ENCODE measurements at places on chromosomes 6 and 20.

DNA sequence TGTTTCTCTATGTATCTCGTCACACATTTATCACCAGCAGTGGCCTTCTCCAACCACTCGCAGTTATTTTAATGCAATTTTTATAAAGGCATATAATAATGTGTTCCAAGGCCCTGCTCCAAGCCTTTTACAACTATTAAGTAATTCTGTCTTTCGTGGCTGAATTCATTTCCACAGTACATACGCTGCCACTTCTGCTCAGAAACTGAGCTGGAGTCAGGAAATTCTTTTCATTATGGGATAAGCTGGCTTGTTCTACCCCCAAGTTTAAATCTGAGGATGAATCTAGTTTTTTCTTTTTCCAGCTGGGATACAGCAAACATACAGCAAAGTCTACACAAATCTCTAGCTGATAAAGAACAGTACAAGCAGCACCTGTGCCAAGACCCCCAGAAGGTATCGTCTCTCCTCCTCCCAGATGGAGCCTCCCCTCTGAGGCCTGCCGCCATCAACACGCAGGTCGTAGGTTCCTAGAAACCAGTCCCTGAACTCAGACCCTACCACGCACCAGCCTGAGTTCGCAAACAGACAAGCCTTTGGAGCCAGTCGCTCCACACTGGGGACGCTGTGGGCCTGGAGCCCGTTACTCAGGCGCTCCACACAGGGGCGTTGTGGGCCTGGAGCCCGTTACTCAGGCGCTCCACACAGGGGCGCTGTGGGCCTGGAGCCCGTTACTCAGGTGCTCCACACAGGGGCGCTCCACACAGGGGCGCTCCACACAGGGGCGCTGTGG lies 263.5 kb downstream of the THBS2 start:
- no peak for DNase-seq

- no peak for DNase-seq
These were observed 22.5 kb downstream of the SUMO4 start for GRCh38 chr6:149422581-149422980.

DNA sequence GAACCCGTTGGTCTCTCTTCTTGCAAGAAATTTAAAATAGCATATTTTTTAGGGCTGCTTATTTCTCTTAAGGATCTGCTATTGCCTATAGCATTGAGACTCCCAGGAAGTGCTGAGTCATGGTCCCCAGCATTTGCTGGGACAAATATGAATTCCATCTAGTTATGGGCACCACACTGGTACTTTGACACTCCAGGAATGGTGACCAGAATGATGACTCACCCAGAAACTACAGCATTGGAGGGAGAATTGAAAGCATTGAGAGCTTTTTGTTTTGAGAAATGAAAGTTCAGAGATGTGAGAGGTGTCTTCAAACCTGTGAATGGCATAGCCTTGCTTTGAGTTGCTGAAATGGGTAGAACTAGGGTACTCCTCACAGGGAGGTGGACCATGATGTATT lies 699.7 kb downstream of the DHX35 start:
- no peak for DNase-seq

GRCh38 chr6:158457131-158457530 lies 102.8 kb upstream of the TMEM181 start:
- no peak for DNase-seq

GRCh38 chr20:54665812-54666211 lies 190.4 kb downstream of the DOK5 start:
- no peak for DNase-seq

GRCh38 chr20:1773816-1774215 lies 116.2 kb upstream of the SIRPG start:
- no peak for DNase-seq

DNA sequence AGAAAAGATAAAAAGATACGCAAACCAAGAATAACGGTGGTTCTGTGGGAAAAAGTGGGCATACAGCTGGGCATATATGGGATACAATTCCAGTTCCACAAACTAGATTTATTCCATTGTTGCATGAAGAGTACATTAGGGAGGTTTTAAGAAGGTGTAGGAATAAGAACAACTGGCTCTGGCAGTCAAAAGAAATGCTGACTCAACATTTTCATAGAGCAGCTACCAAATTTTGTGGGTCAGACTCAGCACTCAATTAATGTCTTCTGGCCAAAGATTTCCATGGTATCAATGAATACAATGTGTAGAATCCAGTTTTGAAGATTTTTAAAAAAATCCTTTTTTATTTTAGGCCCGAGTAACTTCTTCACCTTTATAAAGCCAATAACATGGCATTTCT lies 40.2 kb downstream of the TP53INP2 start:
- no peak for DNase-seq

DNA sequence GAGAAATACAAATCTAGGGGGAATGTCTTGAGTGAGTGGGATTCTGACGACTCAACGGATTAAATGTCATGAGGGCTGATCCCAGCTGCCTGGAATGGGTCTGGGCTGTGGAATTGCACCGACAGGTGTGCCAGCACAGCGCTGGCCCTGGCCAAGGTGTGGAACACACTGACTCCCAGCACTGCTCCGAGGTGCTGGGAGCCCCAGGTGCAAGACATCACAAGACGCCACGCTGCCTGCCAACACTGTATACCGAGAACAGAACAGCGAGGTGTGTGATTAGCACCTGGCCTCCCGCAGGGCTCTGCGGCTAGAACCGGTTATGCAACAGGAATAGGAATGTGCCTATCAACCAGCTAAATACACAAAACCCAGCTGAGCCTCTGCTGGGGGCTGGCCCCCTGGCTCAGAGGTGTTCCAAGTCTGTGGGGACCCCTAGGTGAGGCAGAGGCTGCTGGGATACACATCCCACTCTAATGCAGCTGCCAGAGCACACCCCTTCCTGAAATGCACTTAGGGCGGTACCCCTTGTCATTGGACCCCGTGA lies 24.8 kb upstream of the APMAP start:
- no peak for DNase-seq

DNA sequence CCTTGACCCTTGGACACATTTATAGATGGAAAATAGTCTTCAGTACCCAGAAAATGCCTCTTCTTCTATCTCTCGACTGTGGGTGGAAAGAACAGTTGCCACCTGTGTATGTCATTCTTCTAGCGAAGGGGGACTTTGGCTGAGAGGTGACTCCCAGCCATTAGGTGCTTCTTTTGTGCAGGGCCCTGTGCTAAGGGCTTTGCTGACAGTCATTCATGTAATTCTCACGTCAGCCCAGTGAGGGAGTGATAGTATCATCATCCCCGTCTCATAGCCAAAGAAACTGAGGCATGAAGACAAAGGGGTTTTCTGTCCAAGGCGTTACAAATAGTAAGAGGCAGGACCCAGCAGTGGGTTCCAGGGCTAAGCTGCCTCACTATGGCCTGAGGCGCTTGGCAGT lies 160.8 kb downstream of the SCML4 start:
- DNase-seq, result no peak

DNA sequence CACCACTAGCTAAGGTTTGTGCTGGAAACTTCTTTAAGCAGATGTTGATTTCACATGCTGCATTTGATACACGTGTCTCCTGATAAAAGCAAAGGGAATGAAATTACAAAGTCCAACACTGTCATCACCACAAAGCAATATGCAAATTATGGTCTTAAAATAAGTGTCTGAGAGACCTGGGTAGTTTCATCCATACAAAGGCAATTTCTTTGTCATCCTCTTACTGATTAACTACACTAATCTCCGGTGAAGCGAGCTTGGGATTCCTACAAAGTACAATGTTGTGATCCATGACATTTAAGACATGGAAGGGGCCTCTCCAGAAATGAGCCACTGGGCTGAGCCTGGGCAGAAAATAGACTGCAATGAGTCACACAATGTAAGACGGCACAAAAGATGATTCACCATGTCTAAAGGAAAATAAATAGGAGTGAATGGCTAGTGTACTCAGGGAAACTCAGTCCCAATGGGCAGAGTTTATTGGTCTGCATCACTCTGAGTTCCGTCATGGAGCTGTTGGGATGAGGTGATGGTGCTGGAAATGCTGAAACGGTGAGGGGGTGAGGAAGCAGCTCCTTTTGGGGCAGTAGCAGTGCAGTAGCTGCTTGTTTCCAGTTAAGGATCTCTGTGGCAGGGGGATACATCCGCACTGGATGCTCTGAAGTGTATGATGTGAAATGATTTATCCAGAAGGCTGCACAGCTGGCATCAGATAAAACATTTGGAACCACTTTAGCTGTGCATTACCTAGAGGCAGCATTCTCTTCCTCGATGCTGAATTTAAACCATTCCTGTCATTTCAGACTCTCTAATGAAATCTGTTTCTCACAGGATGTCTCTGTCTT lies 103.3 kb downstream of the IBTK start:
- DNase-seq, result no peak

DNA sequence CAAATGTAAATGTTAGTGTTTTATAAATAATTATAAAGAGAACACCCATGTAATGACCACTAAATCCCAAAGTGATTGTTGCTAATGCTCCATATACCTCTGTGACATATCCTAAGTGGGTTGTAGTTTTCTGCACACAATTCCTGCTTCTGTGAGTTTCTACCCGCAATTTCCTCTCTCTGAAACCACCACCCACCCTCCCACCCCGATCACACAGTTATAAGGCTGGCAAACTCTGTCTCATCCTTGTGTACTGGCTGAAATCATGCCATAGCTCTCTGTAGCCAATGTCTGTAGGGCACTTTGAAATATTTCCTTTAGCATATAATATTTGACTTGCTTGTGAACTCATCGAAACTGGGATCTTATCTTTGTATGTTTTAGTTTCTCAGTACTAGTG lies 236.6 kb downstream of the PLCB1 start:
- no peak for DNase-seq

DNA sequence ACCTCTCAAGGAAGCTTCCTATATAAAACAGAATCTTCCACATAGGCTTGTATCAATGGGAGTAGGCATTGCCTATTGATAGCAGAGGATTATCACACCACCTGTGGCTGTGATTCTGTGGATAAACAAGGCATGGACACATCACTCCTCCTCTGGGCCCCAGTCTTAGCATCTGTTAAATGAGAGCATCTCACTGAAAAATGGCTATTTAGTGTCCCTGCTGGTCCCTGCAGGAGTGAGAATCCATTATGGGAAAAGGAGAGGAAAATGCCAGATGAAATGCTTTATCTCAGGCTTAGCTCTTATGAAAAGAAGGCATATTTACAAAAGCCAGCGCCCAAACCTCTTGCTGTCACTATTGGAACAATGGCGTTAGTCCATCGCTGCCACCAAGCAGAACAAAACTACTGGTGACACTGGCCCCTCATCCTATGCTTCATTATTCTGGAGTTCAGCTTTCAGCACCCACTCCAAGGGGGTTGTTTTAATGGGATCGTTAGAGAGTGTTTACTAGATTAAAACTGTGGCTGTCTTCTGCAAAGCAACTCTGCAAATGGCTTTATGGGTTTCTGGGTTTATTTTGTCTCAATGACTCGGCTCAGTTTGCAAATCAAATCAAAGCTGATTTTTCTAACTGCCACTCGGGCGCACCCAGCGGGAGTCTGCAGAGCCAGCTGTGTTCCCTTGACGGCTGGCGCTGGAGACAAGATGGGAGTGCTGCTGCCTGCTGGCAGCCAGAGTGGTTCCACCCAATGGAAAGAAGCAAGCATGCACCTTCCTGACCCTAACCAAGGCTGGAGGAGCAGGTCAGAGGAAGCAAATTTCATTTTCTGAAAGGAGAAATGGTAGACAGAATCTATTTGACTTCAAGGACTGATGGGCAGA lies 658.8 kb upstream of the CHD6 start:
- DNase-seq, result no peak

DNA sequence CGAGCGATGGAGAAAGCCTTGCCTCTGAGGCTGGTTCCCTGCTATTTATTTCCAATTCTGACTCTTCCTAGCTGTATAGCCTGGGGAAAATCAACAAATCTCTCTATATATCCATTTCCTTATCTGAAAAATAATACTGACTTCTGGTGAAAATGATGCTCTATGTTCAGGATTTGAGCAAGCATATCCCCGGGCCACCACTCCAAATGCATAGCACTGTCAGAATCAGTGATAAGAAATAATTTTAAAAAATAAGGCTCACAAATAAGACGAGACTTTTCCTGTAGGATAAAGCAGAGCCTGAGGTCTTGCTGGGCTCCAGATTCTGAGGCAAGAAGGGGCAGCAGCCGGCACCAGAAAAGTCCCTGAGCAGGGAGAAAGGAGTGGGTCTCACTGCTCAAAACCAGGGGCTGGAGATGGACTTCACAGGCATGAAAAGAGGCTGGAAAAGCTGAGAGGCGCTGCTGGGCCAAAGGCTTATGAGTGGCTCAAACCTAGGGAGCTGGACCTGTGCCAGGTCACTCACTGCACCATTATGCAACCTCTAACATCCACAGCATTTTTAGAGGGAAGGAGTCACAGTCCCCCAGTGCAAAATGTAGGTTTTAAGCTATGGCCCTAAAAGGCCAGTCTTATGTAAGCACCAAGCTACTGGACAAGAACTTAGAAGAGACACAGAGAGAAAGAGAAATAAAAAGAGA lies 48.1 kb upstream of the SLC17A4 start:
- DNase-seq, result no peak

DNA sequence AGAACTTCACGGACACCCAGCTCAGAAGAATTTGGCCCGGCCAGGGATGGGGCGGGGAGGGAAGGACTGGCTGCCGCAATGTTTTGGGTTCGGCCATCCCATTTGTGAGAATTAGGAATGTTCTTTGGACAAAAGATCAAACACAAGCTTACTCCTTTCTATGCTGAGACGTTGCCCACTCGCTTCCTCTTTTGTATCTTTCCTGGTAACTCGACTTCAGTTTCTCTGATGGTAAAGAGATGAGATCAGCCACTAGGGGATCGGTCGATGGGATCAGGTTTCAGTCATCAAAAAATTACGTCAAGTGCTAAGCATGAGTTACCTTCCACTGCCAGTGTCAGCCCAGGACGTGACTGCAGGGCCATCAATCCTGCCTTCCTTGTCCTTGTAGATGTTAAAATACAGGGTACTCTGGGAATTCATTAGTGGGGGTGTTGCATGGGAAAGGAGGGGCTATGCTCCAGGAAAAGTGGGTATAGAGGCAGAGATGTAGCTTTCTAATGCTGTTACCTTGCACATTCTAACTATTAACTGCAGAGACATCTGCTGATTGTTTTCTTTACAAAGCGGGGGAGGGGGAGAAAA lies 190.2 kb downstream of the TSHZ2 start:
- no peak for DNase-seq

DNA sequence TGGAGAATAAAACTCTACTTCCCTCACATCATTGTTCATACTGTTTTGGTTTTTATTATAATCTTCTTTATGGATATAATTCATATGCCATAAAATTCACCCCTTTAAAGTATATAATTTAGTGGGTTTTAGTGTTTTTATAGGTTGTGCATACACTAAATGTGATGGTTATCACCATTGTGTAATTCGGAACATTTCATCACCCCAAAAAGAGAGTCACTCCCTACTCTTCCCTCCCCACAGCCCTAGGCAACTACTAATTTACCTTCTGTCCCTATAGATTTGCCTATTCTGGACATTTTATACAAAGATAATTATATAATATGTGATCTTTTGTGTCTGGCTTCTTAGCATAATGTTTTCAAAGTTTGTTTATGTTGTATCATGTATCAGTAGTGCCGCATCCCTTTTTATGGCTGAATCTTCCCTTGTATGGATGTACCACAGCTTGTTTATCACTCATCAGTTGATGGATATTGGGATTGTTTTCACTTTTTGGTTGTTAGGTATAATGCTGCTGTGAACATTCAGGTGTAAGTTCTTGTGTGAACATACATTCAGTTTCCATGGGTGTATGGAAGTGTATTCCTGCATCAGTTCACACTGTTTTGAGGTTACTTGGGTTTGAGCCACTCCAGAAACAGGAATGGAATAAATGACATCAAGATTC lies 4.2 kb downstream of the TM9SF4 start:
- DNase-seq, result no peak

Data from activated T-cell treated with anti-CD3 and anti-CD28 coated beads, Interleukin-2, amount 50 U/mL, for 48 hours (primary cell).